Left ventricle myocardium inferior (tissue), 1 donor: ENCODE measurements at places on chromosomes 4 and X. TPM values are rescaled to one million over a fixed set of nuclear protein-coding genes. Genes with fewer than 3 reads are reported as not detected.

GRCh38 chr4:55547918-55548317 lies 1.2 kb upstream of the CLOCK start:
- peaks cover 44% of the 10 kb centered on the region for H3K4me1 ChIP-seq
- peak overlapping the region; percentile 99 for H3K4me3 ChIP-seq
- H3K27ac ChIP-seq = peak overlapping the region; percentile 99
- no peaks in the 10 kb centered on the region for H3K36me3 ChIP-seq
- DNase-seq = no peak

GRCh38 chrX:46912603-46913491 lies 626 bp downstream of the JADE3 start:
- H3K4me3 ChIP-seq = peak overlapping the region; percentile 80
- H3K27me3 ChIP-seq = no peaks in the 10 kb centered on the region
- H3K36me3 ChIP-seq = no peaks in the 10 kb centered on the region
- peak overlapping the region; percentile 88 for H3K27ac ChIP-seq
- peak; percentile 25 for DNase-seq

DNA sequence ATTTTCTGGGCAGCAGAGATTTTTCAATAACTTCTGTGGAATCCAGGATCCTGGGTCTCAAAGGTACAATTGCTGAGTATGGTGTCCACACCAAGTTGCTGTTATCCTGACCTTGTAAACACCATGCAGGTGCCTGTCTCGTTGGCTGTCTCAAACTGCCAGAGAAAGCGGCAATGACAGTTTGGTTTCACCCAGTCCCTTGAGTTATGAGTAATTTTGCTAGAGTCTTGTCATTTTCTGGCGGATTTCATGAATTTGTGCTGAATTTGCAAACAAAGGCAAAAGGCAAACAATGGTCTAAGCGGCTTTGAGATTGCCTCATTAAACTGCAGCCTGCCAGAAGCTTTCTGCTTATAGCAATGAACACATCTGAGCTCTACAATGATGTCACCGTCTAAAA lies 847.9 kb downstream of the RAB28 start:
- no peak overlapping the region for H3K27ac ChIP-seq
- no peaks in the 10 kb centered on the region for H3K27me3 ChIP-seq
- H3K4me3 ChIP-seq = no peak overlapping the region
- no peaks in the 10 kb centered on the region for H3K4me1 ChIP-seq
- H3K36me3 ChIP-seq = no peaks in the 10 kb centered on the region
- DNase-seq = no peak

DNA sequence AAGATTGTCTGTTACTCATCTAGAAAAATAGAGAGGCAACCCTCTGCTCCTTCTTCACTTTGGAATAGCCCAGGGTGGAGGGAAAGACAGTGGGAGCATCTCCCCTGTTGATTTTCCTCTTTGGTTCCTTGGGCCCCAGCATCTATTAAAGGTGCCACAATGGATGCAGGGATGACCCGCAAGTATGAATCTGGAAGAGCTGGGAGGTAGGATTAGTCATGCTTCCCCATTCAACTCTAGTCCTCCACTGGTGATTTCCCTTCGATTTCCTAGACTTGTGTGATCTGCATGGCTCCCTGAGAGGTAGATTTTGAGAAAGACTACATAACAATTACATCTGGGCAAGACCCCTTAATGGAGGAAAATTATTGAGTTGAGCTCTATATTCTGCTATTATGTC lies 127.8 kb downstream of the MAGEE1 start:
- H3K27me3 ChIP-seq = no peaks in the 10 kb centered on the region
- DNase-seq = no peak
- no peak overlapping the region for H3K4me3 ChIP-seq
- H3K4me1 ChIP-seq = no peaks in the 10 kb centered on the region
- H3K36me3 ChIP-seq = no peaks in the 10 kb centered on the region

The BEND2 gene
- not detected for total RNA-seq

- H3K36me3 ChIP-seq = no peaks in the 10 kb centered on the region
- no peaks in the 10 kb centered on the region for H3K27me3 ChIP-seq
- H3K27ac ChIP-seq = no peak overlapping the region
- DNase-seq = no peak
Measured at GRCh38 chrX:131752493-131753198, 208.8 kb downstream of the OR13H1 start.

DNA sequence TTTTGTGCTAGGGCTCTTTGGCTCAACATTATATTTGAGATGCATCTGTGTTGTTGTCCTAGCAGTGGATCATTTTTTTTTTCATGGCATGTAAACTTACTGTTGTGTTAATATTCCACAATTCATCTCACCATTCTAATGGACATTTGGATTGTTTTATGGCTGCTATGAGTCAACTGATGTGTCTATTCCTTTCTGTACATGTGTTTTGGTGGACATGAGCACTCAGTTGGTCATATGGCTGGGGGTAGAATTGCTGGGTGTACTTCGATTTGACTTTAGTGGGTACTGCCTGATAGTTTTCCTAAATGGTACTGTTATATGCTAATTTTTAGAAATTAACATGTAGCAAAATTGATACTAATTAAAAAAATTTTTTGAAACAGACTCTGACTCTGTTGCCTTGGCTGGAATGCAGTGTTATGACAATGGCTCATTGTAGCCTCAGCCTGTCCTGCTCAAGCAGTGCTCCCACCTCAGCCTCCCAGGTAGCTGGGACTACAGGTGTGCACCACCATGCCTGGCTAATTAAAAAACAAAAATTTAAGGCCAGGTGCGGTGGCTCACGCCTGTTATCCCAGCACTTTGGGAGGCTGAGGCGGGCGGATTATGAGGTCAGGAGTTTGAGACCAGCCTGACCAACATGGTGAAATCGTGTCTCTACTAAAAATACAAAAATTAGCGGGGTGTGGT lies 9.0 kb downstream of the FAM193A start:
- H3K27me3 ChIP-seq = no peaks in the 10 kb centered on the region
- H3K36me3 ChIP-seq = no peaks in the 10 kb centered on the region
- no peak overlapping the region for H3K27ac ChIP-seq
- H3K4me1 ChIP-seq = peaks cover 18% of the 10 kb centered on the region
- H3K4me3 ChIP-seq = no peak overlapping the region

DNA sequence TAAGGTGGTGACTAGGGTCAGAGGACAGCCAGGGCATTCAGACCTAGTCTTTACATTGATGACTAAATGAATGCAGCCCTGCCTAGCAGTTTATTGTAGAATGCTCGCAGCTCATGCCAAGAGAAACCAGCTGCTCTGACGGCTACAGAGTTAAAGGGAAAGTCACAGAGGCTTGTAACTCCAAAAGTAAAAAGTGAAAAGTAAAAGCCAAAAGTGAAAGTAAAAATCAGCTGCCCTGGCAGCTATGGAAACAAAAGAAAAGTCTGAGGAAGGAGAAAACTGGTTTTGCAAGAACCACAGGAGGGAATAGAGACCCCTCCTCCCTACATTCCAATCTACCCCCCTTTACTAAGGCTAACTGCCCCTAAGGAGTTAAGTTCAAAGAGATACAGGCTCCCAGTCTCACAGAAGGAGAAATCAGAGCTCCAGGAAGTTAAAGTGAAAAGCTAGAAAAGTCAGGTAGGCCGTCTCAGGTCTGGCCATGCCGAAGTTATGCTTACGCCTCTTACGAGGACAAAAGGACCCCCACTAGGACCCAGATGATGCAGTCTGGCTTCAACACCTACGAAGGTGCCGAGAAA lies 6.0 kb downstream of the GAGE10 start:
- no peaks in the 10 kb centered on the region for H3K36me3 ChIP-seq
- no peaks in the 10 kb centered on the region for H3K4me1 ChIP-seq
- DNase-seq = no peak
- peak overlapping the region; percentile 57 for H3K4me3 ChIP-seq
- H3K27ac ChIP-seq = peak overlapping the region; percentile 69
- no peaks in the 10 kb centered on the region for H3K27me3 ChIP-seq

- no peaks in the 10 kb centered on the region for H3K36me3 ChIP-seq
- DNase-seq = peak; percentile 22
- no peak overlapping the region for H3K27ac ChIP-seq
Measured at GRCh38 chr4:41257257-41257901, 651 bp downstream of the UCHL1 start.

GRCh38 chrX:21487832-21488231 lies 113.6 kb downstream of the CNKSR2 start:
- H3K27ac ChIP-seq = no peak overlapping the region
- no peak overlapping the region for H3K4me3 ChIP-seq
- no peaks in the 10 kb centered on the region for H3K36me3 ChIP-seq
- H3K27me3 ChIP-seq = no peaks in the 10 kb centered on the region
- no peaks in the 10 kb centered on the region for H3K4me1 ChIP-seq

The PPID gene
- 39.2 TPM for total RNA-seq

The ENAM gene
- total RNA-seq = 6.2 TPM

DNA sequence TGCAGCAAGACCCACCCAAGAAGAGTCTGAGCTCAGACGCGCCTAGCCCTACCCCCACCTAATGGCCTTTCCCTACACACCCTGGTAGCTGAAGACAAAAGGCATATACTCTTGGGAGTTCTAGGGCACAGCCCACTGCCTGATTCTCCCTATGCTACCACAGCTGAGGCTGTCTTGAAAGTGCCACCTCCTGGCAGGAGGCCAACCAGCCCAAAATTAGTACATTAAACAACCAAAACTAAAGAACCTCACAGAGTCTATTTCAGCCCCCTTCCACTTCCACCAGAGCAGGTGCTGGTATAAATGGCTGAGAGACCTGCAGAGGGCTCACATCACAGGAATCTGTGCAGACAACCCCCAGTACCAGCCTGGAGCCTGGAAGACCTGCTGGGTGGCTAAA lies 119.1 kb downstream of the HMGN5 start:
- H3K4me3 ChIP-seq = no peak overlapping the region
- H3K27ac ChIP-seq = no peak overlapping the region
- DNase-seq = no peak
- H3K36me3 ChIP-seq = no peaks in the 10 kb centered on the region
- H3K27me3 ChIP-seq = no peaks in the 10 kb centered on the region

DNA sequence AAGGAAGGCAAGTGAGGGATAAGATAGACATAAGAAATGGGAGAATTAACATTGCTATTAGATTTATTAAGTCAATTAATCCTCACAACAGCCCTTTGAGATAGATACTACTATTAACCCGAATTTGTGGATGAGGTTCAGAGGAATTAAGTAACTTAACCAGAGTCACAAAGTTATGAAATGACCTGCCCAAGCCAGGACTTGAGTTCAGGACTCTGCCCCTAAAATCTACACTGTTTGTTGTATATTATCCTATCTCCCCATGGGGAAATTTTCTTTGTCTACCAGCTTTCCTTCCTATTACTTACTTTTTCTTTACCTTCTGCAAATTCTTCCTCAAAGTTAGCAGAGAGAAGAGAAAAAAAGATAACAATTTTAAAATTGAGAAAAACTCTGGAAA lies 33.4 kb upstream of the UBQLN2 start:
- DNase-seq = no peak
- H3K27ac ChIP-seq = no peak overlapping the region
- no peaks in the 10 kb centered on the region for H3K4me1 ChIP-seq
- no peaks in the 10 kb centered on the region for H3K27me3 ChIP-seq

The PLAC8 gene
- 1.5 TPM for total RNA-seq

The TXK gene
- total RNA-seq = 0.71 TPM

GRCh38 chr4:7807351-7807921 lies 132.2 kb downstream of the AFAP1 start:
- peaks cover 4% of the 10 kb centered on the region for H3K36me3 ChIP-seq
- no peaks in the 10 kb centered on the region for H3K27me3 ChIP-seq
- H3K4me1 ChIP-seq = peaks cover 77% of the 10 kb centered on the region
- H3K4me3 ChIP-seq = no peak overlapping the region
- H3K27ac ChIP-seq = peak overlapping the region; percentile 87
- peak; percentile 44 for DNase-seq

DNA sequence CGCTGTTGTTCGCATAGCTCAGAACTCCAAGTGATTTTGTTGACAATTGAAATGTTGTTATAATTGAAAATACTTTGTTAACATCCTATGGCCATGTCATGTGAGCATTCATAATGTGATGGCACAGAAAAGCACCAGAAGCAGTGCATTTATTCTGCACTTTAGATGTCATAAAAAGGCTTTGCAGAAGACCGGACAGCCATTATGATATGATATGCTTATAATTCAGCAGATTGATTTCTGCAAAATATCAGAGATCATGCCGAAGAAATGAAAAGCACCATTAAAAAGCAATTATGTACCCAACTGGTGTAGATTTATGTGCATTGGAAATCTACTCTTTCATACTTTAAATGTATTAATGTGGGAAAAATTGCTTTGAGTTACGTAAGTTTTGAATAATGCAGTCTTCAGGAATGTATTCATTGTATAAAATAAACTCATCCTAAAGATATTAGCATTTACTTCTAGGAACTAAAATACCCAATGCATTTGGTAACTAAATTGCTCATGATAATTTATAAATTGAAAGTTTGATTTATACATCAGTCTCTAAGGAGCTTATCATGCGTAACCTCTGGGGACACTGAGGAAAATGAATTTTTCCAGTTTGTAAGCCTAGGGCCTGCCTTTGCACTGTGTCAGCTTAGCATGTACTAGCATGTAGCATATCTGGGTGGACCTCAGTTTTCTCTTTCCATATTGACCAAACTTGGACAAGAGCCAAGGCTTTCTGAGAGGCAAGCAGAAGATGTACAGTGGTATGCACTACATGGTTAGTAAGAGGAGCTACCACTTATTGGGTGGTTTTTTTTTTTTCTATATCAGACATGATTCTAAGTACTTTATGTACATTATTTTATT lies 43.6 kb downstream of the TLR10 start:
- H3K4me3 ChIP-seq = no peak overlapping the region
- no peaks in the 10 kb centered on the region for H3K36me3 ChIP-seq
- no peak for DNase-seq

DNA sequence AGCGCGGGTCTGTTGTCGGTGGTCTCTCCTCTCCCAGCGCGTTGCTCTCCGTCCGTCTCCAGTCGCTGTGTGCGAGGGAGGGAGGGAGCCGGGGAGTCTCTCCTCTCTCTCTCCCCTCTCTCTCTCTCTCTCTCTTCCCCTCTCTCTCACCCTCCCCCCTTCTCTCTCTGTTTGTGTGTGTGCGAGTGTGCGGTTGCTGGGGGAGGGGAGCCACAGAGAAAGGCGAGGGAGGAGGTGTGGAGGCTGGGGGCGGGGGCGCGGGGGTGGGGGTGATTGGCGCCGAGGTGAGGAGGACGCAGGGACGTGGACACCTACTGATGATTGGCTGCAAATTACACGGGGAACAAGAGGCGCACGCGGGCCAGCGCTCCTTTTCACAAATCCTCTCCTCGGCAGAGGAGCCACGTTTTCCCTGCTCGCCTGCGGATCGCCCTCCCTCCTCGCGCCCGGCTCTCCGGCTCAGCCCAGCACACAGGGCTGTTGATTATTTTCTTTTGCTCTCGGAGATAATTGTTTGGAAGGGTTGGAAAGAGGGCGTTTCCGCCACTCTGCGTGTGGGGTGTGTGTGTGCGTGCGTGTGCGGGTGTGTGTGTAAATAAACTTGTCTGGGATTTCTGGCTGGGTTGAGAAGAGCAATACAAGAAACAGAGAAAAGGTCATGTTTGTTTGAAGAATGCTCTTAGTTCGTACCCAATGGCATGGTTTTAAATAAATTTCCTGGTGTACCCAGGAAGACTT lies at the start of gene CXXC4:
Gene CXXC4 (minus strand): TSS at position 73 of the 738 bp plus-strand sequence. CDS start 3,092 bp downstream, outside the sequence.
- H3K27ac ChIP-seq = peak within 1 kb of the TSS; percentile 90
- peak; percentile 67 for DNase-seq
- peaks cover 41% of the 10 kb centered on the region for H3K4me1 ChIP-seq
- no peaks in the 10 kb centered on the region for H3K27me3 ChIP-seq

- no peaks in the 10 kb centered on the region for H3K4me1 ChIP-seq
- DNase-seq = no peak
- no peak overlapping the region for H3K27ac ChIP-seq
- no peaks in the 10 kb centered on the region for H3K36me3 ChIP-seq
- no peaks in the 10 kb centered on the region for H3K27me3 ChIP-seq
Measured at GRCh38 chr4:19941434-19941833, 310.3 kb upstream of the SLIT2 start.

GRCh38 chr4:81913427-81913879 lies 441.7 kb upstream of the RASGEF1B start:
- H3K36me3 ChIP-seq = no peaks in the 10 kb centered on the region
- H3K4me1 ChIP-seq = no peaks in the 10 kb centered on the region
- no peak overlapping the region for H3K27ac ChIP-seq

- no peak overlapping the region for H3K4me3 ChIP-seq
- peaks cover 96% of the 10 kb centered on the region for H3K27me3 ChIP-seq
- H3K4me1 ChIP-seq = peaks cover 7% of the 10 kb centered on the region
- H3K36me3 ChIP-seq = no peaks in the 10 kb centered on the region
Measured at GRCh38 chr4:581753-582361, 5.8 kb upstream of the TMEM271 start.
